ENCODE measurements at places on chromosomes 1 and 21.

- no peak for DNase-seq
Measured at GRCh38 chr1:51294566-51295184, 35.7 kb downstream of the TTC39A start.

DNA sequence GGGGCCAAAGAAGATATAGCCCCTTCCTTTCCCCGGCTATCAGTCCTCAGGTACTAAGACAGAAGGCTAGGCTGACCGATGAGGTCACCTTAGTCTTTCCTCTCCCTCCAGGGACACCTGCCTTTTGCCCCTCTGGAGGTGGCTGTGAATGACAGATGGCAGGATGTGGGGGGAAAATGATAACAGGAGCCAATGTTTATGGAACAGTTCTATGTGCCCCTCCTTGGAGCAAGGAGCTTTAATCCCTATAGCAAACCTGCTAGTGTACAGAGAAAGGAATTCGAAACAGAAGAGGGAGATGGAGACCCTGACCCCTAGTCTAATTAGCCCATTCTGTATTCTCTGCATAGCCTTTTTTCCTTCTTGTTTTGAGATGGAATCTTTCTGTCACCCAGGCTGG lies 28.1 kb downstream of the SERINC2 start:
- DNase-seq: no peak

DNA sequence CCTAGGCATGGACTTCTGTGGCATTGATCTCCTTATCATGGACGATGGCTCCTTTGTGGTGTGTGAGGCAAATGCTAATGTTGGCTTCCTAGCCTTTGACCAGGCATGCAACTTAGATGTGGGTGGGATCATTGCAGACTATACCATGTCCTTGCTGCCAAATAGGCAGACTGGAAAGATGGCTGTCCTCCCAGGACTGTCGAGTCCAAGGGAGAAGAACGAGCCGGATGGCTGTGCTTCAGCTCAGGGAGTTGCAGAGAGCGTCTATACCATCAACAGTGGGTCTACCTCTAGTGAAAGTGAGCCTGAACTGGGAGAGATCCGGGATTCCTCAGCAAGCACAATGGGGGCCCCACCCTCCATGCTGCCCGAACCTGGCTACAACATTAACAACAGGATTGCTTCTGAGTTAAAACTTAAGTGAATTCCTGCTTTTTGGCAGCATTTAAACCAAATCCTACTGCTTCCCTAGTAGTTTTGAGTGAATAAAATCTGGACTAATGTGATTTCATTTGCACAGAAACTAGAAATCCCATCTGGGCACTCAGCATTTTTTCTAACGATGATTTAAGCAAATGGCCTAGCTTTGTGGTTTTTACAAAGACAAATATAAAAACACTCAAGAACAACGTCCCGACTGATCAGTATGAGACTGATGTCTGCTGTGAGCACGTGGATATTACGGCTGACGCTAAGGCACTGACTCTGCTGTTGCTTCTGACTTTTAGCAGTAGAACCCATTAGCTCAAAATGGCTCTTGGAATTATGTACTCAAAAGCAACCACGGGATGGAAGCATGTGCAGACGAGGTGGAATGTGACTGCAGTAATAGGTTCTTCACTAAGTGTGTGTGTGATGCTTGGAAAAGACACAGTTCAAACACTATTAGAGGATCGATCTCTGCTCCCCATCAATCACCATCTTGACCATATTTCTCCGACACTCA lies 34.2 kb downstream of the RIMKLA start:
- DNase-seq: no peak

DNA sequence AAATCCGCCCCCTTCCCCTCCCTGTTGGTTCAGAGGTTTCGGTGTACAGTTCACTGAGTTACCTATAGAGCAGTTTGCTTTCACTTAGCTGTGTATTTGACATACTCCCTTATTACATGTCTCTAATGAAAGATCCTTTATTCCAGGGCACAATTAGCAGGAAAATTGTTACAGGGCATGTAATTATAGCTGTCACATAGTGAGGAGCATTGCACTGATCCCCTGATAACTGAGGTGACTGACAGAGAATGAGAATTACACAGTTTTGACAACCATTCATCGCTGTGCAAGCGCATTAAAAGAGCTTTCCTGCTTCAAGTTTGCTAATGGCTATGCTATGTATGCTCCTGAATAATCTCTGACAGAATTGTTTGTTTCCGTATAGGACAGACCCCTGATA lies 26.9 kb downstream of the DAP3 start:
- no peak for DNase-seq

- DNase-seq: no peak
Measured at GRCh38 chr1:32798679-32799416, 18.3 kb downstream of the YARS1 start.

GRCh38 chr21:29601047-29601446 lies 302.3 kb downstream of the BACH1 start:
- no peak for DNase-seq

GRCh38 chr1:20375563-20375962 lies 84.9 kb downstream of the VWA5B1 start:
- DNase-seq: no peak

- no peak for DNase-seq
Measured at GRCh38 chr1:86704972-86705664, 742 bp downstream of the SH3GLB1 start.

- no peak for DNase-seq
Measured at GRCh38 chr1:221812088-221812752, 70.3 kb upstream of the DUSP10 start.

DNA sequence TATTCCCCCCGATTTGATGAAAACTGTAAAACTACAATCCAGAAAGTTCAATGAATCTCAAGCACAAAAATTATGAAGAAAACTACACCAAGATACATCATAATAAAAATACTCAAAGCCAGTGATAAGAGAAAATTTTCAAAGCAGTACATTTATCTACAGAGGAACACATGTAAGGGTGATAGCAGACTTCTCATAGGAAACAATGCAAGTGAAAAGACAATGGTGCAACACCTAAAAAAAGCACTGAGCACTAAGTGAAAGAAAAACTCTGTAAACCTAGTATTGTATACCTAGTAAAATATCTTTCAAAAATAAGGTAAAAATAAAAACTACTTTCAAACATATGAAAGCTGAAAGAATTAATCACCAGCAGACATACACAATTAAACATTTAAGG lies 76.1 kb upstream of the IRF2BP2 start:
- DNase-seq: no peak

DNA sequence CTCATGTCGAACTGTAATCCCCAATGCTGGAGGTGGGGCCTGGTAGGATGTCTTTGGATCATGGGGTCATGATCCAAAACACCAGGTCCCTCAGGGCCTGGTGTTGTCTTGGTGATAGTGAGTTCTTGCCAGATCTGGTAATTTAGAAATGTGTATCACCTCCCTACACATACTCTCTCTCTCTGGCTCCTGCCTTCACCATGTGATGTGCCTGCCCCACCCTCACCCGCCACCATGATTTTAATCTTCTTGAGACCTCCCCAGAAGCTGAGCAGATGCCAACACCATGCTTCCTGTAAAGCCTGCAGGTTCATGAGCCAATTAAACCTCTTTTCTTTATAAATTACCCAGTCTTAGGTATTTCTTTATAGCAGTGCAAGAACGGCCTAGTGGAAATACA lies 136.4 kb downstream of the NR5A2 start:
- DNase-seq: no peak

DNA sequence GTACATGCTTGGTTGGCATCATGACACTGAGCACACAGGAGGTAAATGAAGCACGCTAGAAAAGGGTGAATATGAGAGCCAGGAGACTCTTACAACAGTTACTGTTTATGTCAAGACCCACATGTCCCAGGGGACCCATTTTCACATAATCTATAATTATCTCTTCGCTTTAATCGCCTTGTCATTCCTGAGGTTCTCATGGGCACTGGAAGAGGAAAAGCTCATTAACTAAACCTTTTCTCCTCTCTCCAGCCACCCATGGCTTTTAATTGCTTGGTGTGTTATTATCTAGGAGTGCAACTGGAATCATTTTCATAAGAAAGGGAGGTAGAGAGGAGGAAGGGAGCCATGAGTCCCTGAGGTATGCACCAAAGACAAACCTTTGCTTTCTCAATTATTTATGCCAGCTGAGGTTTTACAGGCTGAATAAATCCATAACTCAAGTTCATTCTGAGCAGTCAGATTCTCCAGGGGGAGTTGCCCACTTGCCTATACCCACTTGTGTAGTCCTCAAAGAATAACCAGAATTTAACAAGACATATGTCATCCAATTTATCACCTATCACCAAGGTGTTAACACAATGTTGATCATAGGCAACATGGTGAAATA lies 77.4 kb downstream of the ACBD6 start:
- DNase-seq: no peak

DNA sequence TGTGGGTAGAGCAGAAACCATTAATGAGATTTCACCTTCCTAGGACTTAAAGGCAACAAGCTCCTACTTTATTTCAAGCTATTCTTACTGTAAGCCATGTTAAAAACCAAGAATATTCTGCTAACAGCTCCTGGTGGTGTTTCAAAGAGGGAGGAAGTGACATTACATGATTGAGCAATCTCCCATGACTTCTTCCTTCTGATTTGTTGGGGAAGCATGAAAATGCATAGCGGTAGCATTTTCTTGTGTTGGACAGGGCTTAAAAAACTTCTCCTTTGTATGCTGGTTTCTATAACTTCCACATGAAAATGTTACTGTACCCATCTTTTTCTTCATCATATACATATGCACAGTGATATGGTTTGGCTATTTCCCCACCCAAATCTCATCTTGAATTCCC lies 297.0 kb upstream of the SNX7 start:
- no peak for DNase-seq

DNA sequence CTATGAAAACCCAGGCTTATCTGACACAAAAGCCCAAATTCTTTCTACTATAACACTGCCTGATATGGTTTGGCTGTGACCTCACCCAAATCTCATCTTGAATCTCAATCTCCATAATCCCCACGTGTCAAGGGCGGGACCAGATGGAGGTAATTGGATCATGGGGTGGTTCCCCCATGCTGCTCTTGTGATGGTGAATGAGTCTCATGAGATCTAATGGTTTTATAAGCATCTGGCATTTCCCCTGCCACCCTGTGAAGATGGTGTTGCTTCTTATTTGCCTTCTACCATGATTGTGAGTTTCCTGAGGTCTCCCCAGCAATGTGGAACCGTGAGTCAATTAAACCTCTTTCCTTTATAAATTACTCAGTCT lies 123.3 kb upstream of the USP24 start:
- peak; percentile 7 for DNase-seq

- DNase-seq: no peak
Measured at GRCh38 chr1:5981009-5981380, 11.2 kb downstream of the NPHP4 start.

- DNase-seq: no peak
Measured at GRCh38 chr1:19418503-19418971, 66.8 kb downstream of the CAPZB start.

DNA sequence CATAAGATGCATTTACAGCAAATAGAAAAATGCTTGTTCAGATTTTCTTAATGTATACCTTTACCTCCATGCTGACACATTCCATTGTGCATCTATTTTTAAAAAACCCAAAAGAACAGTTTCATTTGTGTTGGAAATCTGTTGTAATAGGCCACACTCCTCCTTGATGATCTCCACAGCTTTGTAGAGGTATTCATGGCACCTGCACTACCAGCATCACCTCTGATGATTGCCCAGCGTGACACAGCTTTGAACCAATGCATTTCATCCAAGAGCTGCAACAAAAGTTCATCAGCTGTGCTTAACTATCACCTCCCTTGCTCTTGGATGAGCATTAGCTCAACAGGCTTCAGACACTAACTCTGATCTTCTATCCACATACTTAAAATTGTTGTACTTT lies 8.2 kb downstream of the DYNLT5 start:
- no peak for DNase-seq

DNA sequence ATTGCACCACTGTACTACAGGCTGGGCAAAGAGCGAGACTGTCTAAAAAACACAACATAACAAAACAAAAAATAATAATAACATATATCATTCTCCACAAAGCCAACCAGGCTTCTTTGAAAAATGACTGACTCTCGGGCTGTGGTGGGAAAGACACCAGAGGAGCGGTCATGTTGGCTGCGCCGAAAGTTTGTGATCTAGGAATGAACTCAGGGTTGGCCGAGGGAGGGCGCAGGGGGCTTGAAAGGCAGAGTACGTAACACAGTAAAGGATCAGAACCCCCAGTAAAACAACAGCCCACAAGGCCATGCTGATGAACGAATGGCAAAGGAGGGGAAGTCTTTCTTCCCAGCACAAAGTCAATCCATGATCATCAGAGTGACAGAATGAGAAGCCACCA lies 4.7 kb downstream of the SLC35E2B start:
- no peak for DNase-seq

- no peak for DNase-seq
Measured at GRCh38 chr1:83620016-83620415, 378.9 kb downstream of the TTLL7 start.

GRCh38 chr1:29457496-29458368 lies 221.4 kb downstream of the PTPRU start:
- no peak for DNase-seq

DNA sequence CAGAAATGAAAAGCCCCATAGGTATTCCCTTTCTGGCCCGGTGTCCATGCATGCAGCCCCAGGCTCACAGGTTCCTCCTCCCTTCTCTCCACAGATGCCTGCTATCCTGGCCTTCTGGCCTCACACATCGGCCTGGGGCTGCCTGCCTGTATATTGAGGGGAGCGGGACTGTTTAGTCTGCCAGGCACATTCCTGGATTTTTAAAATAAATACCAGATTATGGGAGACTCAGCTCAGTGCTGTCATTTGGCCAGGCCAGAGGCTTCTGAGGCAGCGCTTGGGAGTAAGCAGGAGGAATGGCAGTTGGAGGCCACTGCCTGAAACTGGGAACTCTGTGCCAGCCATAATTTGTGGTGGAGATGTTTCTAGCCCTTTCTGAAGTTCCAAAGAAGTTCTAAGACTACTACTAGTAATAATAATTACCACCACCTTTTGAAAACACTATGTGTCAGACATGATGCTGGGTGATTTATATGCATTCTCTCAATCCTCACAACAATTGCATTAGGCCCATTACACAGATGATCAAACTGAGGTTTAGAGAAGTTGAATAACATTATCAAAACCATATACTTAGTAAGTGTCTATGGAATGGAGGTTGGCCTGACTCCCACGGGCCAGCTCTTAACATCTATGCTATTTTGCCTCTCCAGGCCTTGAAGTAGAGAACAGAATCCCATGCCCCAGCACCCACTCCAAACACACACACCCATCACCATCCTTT lies 107.6 kb downstream of the PLXNA2 start:
- DNase-seq: no peak

GRCh38 chr1:236141447-236142252 lies 689 bp upstream of the GPR137B start:
- no peak for DNase-seq

Measured in stimulated activated CD4-positive, alpha-beta T cell treated with anti-CD3 and anti-CD28 coated beads, Interleukin-15, amount 100 ng/mL, for 48 hours (primary cell).